Activated T-helper 17 cell treated with anti-CD3 and anti-CD28 coated beads, Interleukin-2, amount 50 U/mL, for 72 hours (primary cell): ENCODE measurements at places on chromosomes 11 and 22.
A peak's percentile ranks its signal among the peaks of the same experiment; 100 is the strongest.

DNA sequence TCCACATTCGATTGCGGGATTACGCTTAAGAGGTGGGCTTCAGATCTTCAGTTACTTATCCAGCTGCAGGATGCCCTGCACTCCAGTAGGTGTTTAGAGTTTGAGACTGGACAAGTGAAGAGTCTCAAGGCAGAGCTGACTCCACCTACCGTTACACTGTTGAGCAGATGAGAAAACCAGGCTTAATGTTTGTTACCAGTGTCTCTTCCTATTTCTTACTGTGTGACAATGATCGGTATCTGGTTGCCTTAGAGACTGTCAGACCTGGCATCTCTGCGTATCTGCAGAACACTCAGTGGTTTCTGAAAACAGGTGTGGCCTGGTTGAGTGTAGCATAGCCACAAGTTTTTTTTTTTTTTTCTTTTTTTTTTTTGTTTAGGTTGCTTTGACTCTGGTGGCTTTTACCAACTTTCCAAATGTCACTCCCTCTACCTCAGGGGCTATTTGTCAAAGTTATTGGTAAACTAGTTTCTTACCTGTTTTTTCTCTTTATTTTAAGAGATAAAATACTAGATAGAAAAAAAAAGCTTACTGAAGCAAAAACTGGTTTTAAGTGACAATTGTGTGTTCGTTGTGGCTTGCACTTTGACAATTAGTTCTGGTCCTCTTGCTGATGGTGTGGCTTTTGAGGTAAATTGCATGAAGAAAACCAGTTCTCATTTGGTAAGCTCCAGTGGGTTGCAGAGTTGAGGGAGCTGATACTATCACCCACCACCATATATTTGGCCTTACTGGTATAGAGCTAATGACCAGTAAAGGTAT lies 284.8 kb downstream of the ETS1 start:
- peak overlapping the region; percentile 78 for H3K27ac ChIP-seq
- H3K36me3 ChIP-seq, result no peaks in the 10 kb centered on the region
- peak; percentile 91 for ATAC-seq
- no peaks in the 10 kb centered on the region for H3K27me3 ChIP-seq

DNA sequence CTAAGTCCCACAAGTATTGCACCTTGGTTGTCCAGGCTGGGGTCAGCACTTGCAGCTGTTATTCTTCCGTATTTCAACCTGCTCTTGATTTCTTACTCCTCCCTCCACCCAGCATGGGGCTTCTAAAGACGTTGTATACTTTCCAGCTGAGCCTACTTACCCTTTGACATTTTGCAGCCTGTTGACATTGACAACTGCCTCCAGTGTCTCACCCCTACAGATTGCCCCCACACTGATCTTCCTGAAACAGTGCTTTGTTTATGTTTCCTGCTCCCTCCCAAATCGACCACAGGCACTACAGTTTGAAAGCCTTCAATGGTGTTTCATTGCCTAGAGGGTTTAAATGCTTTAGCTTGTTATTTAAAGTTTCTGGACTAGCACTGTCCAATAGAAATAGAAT lies 56.6 kb downstream of the FAM83F start:
- H3K36me3 ChIP-seq, result no peaks in the 10 kb centered on the region
- peak overlapping the region; percentile 59 for H3K4me3 ChIP-seq
- H3K4me1 ChIP-seq, result peaks cover 43% of the 10 kb centered on the region
- ATAC-seq, result no peak
- peak overlapping the region; percentile 80 for H3K27ac ChIP-seq

GRCh38 chr22:49116021-49116420 lies 711.7 kb downstream of the BRD1 start:
- H3K4me1 ChIP-seq, result no peaks in the 10 kb centered on the region
- no peak overlapping the region for H3K27ac ChIP-seq
- H3K4me3 ChIP-seq, result no peak overlapping the region
- H3K27me3 ChIP-seq, result peaks cover under 1% of the 10 kb centered on the region
- no peak for ATAC-seq

GRCh38 chr22:46735747-46736608 lies 2.1 kb downstream of the CERK start:
- H3K27me3 ChIP-seq, result no peaks in the 10 kb centered on the region
- H3K36me3 ChIP-seq, result peaks cover 67% of the 10 kb centered on the region

DNA sequence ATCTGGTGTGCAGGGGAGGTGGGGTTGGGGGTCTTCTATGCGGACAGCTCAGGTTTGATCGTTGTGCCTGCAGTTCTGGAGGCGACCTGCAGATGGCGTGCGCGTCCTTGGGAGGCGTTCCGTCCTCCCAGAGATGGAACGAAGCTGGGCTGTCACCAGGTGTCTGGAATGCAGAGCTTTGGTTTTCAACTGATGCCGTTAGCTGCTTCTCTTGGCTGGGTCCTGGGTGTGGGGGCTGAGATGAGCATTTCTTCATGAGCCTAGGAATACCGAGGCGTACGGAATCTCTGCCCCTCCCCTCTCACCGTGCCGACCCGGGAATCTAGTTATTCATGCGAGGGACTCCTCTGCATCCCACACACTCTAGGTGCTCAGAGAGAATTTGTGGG lies 98.6 kb downstream of the CEP164 start:
- peak; percentile 48 for ATAC-seq
- no peak overlapping the region for H3K27ac ChIP-seq
- H3K4me3 ChIP-seq, result no peak overlapping the region
- H3K27me3 ChIP-seq, result peaks cover 1% of the 10 kb centered on the region

DNA sequence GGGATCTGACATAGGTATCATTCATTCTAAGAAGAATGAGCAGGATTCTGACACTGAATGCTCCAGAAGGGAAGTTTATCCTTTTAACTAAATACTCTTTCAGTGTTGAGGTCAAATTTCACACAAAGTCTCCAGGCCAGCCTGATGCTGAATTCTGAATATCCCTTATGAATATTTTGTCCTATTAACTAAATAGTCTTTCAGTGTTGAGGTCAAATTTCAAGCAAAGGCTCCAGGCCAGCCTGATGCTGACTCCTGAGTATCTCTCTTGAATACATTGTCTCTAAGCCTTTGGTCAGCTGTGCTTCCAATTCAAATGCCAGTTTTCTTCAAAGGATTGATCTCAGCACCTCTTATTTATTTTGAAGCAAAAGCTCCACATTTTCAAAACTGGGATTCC lies 676.8 kb downstream of the NTM start:
- no peaks in the 10 kb centered on the region for H3K4me1 ChIP-seq
- ATAC-seq, result no peak
- H3K36me3 ChIP-seq, result no peaks in the 10 kb centered on the region
- no peak overlapping the region for H3K4me3 ChIP-seq

- no peak for ATAC-seq
- no peaks in the 10 kb centered on the region for H3K36me3 ChIP-seq
- H3K27ac ChIP-seq, result no peak overlapping the region
- H3K4me1 ChIP-seq, result no peaks in the 10 kb centered on the region
These were observed 124.2 kb upstream of the B3GAT1 start for GRCh38 chr11:134536219-134536618.

- peaks cover 22% of the 10 kb centered on the region for H3K27me3 ChIP-seq
- no peaks in the 10 kb centered on the region for H3K36me3 ChIP-seq
- H3K27ac ChIP-seq, result no peak within 1 kb of the TSS
- no peaks in the 10 kb centered on the region for H3K4me1 ChIP-seq
- peak; percentile 57 for ATAC-seq
These were observed at the start of gene RASD2 for GRCh38 chr22:35540595-35541253. Gene RASD2, plus strand, starts transcription at chr22:35540831. Its CDS starts 5,979 bp downstream, at chr22:35546810.

DNA sequence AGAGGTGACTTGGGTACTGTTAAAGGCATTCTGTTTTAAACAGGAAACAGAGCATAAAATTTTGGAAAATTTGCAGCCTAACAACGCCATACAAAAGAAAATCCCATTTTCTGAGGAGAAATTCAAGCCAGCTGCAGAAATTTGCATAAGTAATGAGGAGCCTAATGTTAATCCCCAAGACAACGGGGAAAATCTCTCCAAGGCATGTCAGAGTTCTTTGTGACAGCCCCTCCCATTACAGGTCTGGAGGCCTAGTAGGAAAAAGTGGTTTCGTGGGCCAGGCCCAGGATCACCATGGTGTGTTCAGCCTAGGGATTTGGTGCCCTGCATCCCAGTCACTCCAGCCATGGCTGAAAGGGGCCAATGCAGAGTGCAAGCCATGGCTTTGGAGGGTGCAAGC lies 1333.1 kb upstream of the TENM4 start:
- no peaks in the 10 kb centered on the region for H3K36me3 ChIP-seq
- ATAC-seq, result no peak
- H3K4me1 ChIP-seq, result no peaks in the 10 kb centered on the region
- no peak overlapping the region for H3K27ac ChIP-seq
- H3K27me3 ChIP-seq, result no peaks in the 10 kb centered on the region

DNA sequence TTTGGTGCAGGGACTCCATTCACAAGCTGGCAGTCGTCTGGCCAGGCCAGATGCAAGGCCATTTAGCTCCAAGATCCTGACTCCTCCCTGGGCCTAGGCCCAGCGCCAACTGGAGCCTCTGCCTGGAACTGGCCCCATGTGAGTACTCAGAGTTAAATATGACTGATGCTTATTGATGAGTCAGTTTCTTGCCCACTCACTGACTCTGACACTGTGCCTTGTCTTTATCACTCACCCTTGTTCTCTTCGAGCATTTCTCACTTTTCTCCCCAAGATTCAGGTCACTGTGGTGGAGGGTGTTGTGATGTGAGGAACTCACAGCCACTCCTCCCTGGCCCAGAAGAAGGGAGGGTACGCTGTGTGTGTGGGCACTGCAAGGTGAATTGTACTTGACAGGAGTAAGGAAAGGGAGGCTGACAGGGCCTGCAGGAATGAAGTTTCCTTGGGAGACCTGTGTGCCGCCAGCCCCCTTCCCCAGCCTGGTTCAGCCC lies 23.2 kb upstream of the ST3GAL4 start:
- H3K27me3 ChIP-seq, result no peaks in the 10 kb centered on the region
- no peak overlapping the region for H3K4me3 ChIP-seq
- peak overlapping the region; percentile 20 for H3K27ac ChIP-seq
- H3K36me3 ChIP-seq, result peaks cover 61% of the 10 kb centered on the region

GRCh38 chr11:68826726-68827125 lies 15.0 kb downstream of the CPT1A start:
- H3K4me1 ChIP-seq, result peaks cover 10% of the 10 kb centered on the region
- H3K4me3 ChIP-seq, result no peak overlapping the region
- peaks cover 6% of the 10 kb centered on the region for H3K36me3 ChIP-seq
- H3K27ac ChIP-seq, result no peak overlapping the region

DNA sequence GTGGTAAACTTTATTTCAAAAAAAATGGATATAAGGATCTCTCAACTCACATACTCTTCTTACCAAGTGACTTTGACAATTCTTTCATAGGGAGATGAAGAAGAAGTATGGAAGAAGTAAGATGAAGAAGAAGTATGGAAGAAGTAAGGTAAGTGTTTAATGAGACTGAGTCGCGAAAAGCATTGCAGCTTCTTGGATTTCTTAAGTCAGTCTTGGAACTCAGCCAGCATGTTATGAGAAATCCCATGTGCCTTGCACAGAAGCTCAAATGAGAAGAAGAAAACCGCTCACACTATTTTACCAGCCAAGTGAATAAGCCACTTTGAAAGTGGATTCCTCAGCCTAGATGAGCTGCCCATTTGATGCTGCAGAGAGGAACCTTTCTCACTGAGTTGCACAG lies 332.0 kb upstream of the CCDC179 start:
- no peaks in the 10 kb centered on the region for H3K27me3 ChIP-seq
- H3K4me1 ChIP-seq, result no peaks in the 10 kb centered on the region
- no peak overlapping the region for H3K4me3 ChIP-seq
- no peak overlapping the region for H3K27ac ChIP-seq
- no peaks in the 10 kb centered on the region for H3K36me3 ChIP-seq
- ATAC-seq, result no peak

DNA sequence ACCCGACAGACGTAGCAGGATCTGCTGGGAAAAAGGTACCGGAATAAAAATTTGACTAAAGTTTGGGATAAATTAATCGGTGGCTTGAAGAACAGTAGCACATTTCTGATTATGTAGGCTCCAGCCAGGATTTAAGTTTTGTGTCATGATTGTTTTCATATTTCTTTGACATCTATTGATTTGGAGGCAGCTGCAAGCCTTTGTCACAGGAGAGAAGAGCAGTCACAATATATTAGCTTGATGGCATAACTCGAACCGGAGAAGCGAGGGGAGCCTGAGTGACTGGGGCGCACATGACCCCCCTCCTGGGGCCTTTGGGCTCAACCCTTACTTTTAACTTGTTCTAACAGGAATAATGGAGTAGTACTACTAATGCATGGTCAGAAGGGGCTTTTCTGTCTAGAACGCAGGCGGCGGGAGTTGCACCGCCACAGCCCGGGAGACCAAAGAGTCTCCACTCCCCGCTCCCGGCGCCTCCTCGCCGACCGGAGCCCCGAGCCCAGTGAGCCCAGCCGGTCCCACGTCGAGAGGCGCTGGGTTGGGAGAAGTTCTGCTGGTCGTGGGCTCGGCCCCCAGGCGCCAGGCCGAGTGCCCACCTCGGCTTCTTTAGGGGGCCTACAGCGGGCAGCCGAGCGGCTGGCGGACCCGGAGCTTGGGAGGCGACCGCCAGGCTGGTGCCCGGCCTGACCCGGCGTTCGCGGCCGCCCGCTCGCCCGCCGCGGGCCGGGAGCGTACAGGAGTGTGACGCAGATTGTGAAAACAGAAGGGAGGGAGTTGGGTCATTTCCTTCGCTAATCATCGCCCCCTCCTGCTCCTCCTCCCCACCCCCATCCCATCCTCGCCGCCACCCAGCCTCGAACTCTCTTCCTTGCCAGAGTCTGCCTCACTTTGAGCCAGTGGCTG lies 15.7 kb upstream of the PAX6 start:
- H3K27ac ChIP-seq, result no peak overlapping the region
- no peak for ATAC-seq
- peaks cover 5% of the 10 kb centered on the region for H3K4me1 ChIP-seq
- peaks cover 62% of the 10 kb centered on the region for H3K27me3 ChIP-seq
- peaks cover 20% of the 10 kb centered on the region for H3K36me3 ChIP-seq
- peak overlapping the region; percentile 40 for H3K4me3 ChIP-seq

DNA sequence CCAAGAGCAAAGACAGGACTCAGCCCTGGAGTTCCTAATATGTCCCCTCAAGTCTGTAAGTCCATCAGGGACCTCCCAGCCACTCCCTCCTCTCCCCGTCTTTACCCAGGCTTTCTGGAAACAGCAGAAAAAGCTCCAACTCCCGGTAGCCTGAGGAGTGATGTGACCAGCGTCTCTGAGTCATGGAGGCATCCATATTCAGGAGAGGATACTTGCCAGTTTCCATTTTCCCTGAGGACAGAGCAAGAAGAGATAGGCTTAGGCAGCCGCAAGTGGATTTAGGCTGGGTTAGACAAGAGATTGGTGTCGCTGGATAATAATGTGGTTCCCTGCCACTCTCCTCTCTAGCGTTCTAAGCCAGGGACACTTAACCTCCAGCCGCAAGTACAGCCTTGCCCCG lies 206.6 kb downstream of the GRIK4 start:
- H3K4me1 ChIP-seq, result no peaks in the 10 kb centered on the region
- H3K36me3 ChIP-seq, result no peaks in the 10 kb centered on the region
- ATAC-seq, result no peak
- H3K27me3 ChIP-seq, result peaks cover 34% of the 10 kb centered on the region

DNA sequence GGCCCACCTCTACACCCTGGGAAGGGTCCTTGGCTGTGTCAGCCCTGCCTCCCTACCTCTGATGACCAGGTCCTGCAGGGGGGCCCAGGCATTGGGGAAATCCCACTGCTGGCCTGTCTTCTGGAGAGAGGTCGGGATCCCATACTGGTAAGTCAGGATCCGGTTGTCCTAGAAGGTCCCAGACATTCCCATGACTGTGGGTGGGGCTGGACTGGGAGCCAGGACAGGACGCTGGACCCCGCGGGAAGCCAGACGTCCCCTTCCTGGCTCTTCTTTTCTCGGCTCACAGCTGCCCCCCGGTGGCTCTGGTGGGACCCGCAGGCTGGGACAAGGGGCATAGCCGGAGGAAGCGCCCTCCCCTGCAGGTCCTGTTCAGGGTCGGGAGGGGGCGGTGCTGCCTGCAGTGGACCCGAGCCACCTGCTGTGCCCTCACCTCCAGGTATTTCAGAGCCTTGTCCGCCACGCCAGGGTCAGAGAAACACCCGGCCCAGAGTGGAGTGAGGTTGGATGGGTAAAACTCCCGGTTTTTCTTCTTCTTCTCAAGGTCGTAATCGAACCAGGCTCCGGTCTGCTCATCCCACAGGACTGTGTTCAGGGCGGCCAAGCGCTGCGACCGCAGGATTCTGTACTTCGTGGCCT lies 20.0 kb downstream of the TREH start:
- ATAC-seq, result peak; percentile 91
- H3K36me3 ChIP-seq, result no peaks in the 10 kb centered on the region
- H3K27ac ChIP-seq, result no peak overlapping the region
